ENCODE measurements at places on chromosomes 2 and 18. TPM values are rescaled to one million over a fixed set of nuclear protein-coding genes. Genes with fewer than 3 reads are reported as not detected.

Gene PROKR1
- not detected for total RNA-seq

Gene NEUROD1
- not detected for total RNA-seq

Gene TMEM178A
- total RNA-seq: 0.39 TPM

Gene UGT1A3
- not detected for total RNA-seq

Gene IDH1
- 127 TPM for total RNA-seq

Gene INHBB
- total RNA-seq: 0.20 TPM

Gene SULT1C2
- under 0.01 TPM for total RNA-seq

Gene STAT4
- total RNA-seq: 4.8 TPM

Gene APCDD1
- total RNA-seq: 0.73 TPM

Gene CROCC2
- total RNA-seq: 0.20 TPM

Gene WDR35
- 21.7 TPM for total RNA-seq

Gene C1GALT1C1L
- total RNA-seq: 0.78 TPM

Gene ANKRD30BL
- total RNA-seq: not detected

Gene FSIP2
- 0.37 TPM for total RNA-seq

Gene ST8SIA5
- under 0.01 TPM for total RNA-seq

Gene CBLN2
- not detected for total RNA-seq

Gene CSRNP3
- 0.73 TPM for total RNA-seq

Gene ACVR1
- 23.7 TPM for total RNA-seq

Gene LBH
- total RNA-seq: 7.0 TPM

Gene DAW1
- 2.0 TPM for total RNA-seq

Gene WIPF1
- 17.2 TPM for total RNA-seq

Gene SCYGR1
- total RNA-seq: not detected

Gene GATA6
- 1.5 TPM for total RNA-seq

Gene KDSR
- total RNA-seq: 27.4 TPM

Gene CD207
- total RNA-seq: not detected

Measured in subcutaneous preadipocyte (primary cell).